ENCODE measurements at places on chromosomes 12 and 14.

DNA sequence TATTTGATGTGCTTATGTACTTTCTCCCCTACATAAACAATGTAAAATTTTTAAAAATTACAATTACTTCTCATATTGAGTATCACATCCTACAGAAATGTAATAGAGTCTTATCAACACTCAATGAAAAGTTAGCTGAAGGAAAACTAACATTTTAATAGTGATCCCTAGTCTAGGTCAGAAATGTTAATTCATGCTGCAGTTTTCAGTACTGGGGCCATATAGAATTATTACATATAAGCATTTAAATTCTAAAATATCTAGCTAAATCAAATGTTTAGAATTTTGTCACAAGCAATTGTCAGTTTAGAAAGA lies 37.8 kb downstream of the SLC6A15 start:
- no peak for DNase-seq

- DNase-seq = no peak
Observed at GRCh38 chr14:69996216-69996615, 117.0 kb downstream of the SMOC1 start.

DNA sequence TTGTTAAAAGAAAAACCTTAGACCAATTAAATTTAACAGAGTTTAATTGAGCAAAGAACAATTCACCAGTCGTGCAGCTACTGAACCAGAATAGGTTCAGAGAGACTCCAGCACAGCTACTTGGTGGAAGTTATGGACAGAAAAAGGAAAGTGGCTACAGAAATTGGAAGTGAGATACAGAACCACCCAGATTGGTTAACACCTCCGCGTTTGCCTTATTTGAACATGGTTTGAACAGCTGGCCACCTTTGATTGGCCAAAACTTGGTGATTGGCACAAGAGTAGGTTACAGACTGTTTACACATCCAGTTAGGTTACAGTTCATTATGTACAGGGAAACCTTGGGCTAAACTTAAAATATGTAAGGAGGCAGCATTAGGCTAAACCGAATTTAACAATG lies 54.9 kb downstream of the SRGAP1 start:
- no peak for DNase-seq

GRCh38 chr12:1863823-1864222 lies 43.5 kb downstream of the LRTM2 start:
- DNase-seq = no peak

GRCh38 chr12:87820524-87821202 lies 208.5 kb downstream of the C12orf50 start:
- DNase-seq = no peak

- no peak for DNase-seq
Observed at GRCh38 chr12:11693601-11694000, 44.1 kb downstream of the ETV6 start.

GRCh38 chr14:46051796-46052195 lies 599.8 kb downstream of the RPL10L start:
- DNase-seq = no peak

- DNase-seq = no peak
Observed at GRCh38 chr12:69026336-69026735, 93.4 kb upstream of the CPM start.

All from stimulated activated CD4-positive, alpha-beta T cell treated with anti-CD3 and anti-CD28 coated beads, Interleukin-2, amount 100 ng/mL, for 4 hours (primary cell).